Mesenchymal stem cell (in vitro differentiated cells and primary cell): ENCODE measurements at places on chromosomes 7 and 10.

- DNase-seq, result peak; percentile 75
These were observed 468.7 kb downstream of the RPS24 start for GRCh38 chr10:78502210-78502936.

GRCh38 chr10:4581929-4582328 lies 244.1 kb upstream of the AKR1E2 start:
- DNase-seq, result no peak

DNA sequence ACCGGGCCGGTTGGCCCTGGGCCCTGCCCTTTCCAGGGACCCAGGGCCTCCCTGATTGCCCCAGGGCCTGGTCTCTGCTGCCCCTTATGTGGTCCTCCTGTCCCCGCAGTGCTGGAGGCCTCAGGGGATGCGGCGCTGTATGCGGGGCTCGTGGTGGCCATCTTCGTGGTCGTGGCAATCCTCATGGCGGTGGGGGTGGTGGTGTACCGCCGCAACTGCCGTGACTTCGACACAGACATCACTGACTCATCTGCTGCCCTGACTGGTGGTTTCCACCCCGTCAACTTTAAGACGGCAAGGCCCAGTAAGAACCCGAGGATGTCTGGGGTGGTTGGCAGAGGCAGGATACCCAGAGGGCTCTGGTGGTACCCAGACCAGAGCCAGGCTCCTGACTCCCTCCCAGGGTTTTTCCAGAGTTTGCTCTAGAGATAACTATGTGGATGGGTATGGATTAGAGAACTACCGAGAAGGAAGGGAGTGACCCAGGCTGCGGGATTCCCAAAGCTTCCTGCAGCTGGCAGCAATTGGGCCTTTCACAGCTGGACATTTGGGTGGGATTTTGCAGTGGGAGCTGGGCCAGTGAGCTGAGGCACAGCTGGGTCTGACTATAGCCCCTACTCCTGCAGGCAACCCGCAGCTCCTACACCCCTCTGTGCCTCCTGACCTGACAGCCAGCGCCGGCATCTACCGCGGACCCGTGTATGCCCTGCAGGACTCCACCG lies 28.1 kb upstream of the SLC29A3 start:
- no peak for DNase-seq

DNA sequence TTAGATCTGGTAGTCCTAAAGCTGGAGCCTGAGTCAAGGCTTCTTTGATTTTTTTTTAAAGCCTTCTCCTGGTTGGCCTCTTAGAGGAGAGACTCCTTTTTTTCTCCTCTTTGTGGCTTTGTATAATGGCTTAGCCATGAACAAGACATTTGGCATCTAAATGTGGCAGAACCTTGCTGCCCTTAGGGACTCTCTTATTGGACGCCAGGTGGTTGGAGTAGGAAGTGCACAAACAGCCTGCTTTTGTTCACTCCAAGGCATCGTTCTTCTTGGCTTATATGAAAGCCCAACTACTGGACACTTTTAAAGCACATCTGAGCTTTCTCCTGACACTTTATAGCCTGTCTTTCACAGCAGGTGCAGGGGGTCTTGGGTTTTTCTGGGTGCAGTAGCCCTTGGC lies 25.0 kb downstream of the ZPBP start:
- DNase-seq, result no peak

DNA sequence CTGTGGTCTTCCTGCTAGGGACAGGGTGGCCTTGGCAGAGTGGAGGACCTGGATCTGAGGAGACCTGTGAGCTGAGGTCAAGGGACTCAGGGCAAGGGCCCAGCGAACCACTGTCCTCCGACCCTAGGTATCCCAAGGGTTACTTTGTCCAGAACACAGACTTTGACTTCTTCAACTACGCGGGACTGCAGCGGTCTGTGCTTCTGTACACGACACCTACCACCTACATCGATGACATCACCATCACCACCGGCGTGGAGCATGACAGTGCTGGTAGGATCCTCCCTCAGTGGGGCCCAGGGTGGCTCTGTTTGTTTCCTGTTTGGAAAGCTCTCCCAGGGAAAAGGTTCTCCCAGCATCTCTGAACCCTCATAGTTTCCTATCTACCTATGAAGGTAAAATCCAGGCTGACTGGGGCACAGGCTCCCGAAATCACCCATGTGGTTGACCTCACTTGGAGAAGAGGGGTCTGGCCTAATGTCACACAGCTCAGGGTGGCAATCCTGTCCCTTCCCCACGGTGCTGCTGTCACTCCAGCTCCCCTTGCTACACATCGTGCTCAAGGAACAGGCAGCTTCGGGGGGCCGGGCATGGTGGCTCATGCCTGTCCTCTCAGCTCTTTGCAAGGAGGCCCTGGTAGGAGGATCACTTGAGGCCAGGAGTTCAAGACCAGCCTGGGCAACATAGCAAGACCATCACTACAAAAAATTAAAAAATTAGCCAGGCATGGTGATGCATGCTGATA lies 57.6 kb downstream of the ZNF727 start:
- no peak for DNase-seq

DNA sequence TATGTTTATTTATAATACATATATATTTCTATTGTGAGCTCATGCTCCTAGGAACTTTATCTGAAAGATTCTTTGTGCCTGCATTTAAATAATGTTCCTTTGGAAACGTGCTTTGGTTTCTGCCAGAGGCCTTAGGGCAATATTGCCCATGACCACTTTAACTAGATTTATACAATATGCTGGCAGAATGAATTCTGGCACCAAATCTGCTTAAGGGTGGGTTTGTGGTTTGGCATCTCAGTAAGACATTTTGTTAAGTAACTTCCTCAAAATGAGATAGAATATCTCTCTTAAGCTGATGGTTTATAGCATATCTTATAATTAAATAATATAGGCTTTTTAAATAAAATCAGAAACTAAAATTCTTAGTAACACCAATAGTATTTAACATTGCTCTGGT lies 252.9 kb downstream of the RNLS start:
- DNase-seq, result no peak
